CD4-positive, alpha-beta T cell treated with Interleukin-4 for 1 hour (primary cell): ENCODE measurements at places on chromosomes 16 and 17.
A peak's percentile ranks its signal among the peaks of the same experiment; 100 is the strongest.

DNA sequence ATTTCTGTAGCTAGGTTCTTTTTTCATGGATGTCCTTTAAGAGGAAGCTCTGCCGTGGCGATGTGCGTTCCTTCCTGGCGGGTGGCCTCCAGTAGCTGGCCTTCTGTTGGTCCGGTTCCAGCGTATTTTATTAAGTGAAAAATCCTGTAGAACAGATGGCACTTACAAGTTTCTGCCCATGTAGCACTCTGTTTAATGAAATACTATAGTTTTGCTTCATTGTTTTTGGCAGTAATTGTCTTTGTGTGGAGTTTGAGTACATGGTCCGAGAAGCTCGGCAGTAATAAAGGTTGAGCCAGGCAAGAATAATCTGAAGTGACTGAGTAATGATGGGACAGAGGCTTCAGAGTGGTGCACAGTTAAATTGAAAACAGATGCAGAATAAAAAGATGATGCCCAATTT lies 20.4 kb downstream of the USP10 start:
- no peak for DNase-seq

GRCh38 chr17:44197980-44198720 lies 1.5 kb downstream of the ATXN7L3 start:
- peak; percentile 72 for DNase-seq

GRCh38 chr16:87345726-87346424 lies 28.7 kb upstream of the C16orf95 start:
- DNase-seq: no peak

DNA sequence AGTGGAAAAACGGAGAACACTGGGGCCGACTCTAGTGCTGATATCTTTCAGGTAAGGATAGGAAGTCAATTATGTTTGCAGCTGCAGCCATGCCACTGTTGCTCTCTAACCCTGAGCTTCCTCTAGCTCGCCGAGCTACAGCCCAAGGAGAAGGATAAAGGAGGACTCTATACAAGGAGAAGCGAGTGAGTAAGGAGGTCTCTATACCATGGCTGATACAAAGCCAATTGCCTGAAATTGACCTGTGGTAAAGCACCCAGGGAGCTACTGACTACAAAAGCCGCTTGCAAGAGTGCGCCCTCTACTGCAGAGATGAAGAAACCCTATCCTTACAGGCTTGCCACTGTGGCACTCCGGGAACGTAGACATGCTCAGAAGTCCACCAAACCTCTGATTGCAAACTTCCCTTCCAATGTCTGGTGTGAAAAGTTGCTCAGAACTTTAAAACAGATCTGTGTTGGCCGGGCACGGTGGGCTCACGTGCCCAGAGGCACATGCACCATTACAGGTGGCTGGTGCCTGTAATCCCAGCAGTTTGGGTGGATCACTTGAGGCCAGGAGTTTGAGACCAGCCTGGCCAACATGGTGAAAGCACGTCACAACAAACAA lies 10.8 kb upstream of the SLC46A1 start:
- peak; percentile 57 for DNase-seq

DNA sequence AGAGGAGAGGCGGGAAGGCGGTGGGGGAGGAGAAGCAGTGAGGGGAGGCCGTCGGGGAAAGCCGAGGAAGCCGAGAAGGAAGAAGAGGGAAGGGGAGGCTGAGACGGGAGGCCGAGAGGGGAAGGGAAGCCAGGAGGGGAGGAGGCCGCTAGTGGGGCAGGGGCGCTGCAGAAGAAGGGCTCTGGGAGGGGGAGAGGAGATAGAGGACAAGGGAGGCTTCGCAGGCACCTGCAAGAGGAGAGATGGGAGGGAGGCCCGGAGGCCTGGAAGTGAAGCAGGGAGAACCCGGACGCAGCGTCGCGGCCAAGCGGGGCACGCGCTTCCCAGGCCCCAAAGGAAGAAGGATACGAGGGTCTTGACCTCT lies 2.3 kb downstream of the C17orf58 start:
- no peak for DNase-seq

DNA sequence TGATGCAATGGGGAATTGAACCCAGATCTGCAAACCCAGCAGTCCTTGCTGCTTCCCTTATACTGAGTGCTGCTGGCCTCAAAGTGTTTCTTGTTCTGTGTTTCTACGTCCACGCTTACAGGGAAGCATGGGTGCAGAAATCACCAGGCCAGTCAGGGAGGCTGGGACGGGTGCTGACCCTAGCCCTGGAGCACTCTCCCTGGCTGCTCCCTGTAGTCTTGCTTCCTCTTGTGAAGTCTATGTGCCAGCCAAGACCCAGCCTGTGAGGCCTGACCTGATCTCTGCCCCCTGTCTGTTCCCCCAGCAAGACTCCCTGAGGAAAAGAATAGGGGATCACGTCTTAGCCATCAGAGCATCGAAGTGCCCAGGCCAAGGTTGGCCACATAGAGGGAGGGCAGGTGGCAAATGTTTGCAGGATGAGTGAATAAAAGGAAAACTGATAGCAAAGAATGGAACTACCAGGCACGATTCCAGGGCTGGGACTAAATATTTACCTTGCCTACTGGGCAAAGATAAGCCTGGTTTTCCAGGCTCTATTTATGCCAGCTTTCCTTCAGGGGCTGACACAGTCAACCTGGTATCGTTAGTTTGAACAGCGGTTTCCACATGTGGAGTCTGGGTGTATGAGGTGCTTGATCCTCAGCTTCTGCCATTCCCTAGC lies 41.2 kb upstream of the RHOT1 start:
- DNase-seq: no peak

GRCh38 chr17:79035686-79036085 lies 11.7 kb downstream of the C1QTNF1 start:
- DNase-seq: no peak

DNA sequence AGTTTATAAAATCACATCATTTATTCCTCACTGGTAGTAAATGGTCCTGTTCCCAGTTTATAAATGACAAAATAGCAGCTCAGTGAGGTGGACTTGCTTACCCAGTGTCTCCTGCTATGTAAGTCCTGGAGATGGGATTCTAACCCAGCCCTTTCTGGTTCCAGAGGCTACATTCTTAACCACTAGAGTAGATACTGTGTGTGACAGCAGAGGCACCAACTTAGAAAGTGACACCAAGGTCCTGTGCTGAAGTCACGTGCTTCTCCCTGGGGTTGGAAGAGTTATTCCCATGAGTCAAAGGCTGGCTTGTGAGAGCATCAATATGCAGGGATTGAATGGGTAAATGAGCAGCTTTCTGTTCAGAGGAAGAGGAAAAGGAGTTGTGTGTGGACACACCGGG lies 167.3 kb upstream of the IRX3 start:
- no peak for DNase-seq

GRCh38 chr16:78620291-78620690 lies 520.8 kb downstream of the WWOX start:
- no peak for DNase-seq
